ENCODE measurements at places on chromosomes 4 and X. TPM values are rescaled to one million over a fixed set of nuclear protein-coding genes. Genes with fewer than 3 reads are reported as not detected.
A peak's percentile ranks its signal among the peaks of the same experiment; 100 is the strongest.

EIF1AX gene
- total RNA-seq = 112 TPM

DNA sequence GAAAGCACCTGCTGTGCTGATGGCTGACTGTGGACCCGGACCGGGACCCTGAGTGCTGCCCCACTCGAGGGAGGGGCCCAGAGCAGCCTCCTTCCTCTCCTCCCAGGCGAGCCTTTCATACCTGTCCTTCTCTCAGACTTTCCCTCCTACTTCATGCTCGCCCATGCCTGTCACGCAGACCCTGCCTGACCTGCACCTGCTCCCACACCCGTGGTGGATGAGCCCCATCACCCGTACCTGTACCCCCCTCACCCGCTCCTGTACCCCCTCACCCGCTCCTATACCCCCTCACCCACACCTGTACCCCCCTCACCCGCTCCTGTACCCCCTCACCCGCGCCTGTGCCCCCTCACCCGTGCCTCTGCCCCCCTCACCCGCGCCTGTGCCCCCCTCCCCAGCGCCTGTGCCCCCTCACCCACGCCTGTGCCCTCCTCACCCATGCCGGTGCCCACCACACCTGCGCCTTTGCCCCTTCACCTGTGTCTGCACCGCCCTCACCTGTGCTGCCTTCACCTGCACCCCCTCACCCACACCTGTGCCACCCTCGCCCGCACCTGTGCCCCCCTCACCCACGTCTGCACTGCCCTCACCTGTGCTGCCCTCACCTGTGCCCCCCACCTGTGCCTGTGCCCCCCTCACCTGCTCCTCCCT, 5.8 kb downstream of the MAEA start:
- DNase-seq = no peak

- peak; percentile 61 for DNase-seq
Observed at GRCh38 chr4:115234405-115235093, 121.1 kb upstream of the NDST4 start.

- DNase-seq = no peak
Observed at GRCh38 chr4:138879757-138880156, 135.8 kb upstream of the NOCT start.

All from activated CD4-positive, alpha-beta T cell treated with anti-CD3 and anti-CD28 coated beads, Interleukin-2, amount 10 ng/mL, durations not matched to agents 24 days and 14 days (primary cell).